ENCODE measurements at places on chromosomes 16 and 17.
A peak's percentile ranks its signal among the peaks of the same experiment; 100 is the strongest.

DNA sequence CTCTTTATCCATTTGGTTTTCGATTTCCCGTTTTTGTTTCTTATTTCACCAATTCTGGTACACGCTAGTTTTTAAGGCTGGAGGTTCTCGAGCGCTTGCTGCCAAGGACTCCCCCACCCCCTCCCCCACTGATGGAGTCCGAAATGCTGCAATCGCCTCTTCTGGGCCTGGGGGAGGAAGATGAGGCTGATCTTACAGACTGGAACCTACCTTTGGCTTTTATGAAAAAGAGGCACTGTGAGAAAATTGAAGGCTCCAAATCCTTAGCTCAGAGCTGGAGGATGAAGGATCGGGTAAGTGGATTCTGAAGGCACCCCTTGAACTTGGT lies 825 bp downstream of the RPTOR start:
- no peak for DNase-seq

GRCh38 chr17:32142038-32142856 lies at the start of gene RHOT1:
RHOT1 (plus strand) TSS chr17:32142502; CDS start chr17:32142693, 191 bp downstream.
- peak; percentile 71 for DNase-seq

DNA sequence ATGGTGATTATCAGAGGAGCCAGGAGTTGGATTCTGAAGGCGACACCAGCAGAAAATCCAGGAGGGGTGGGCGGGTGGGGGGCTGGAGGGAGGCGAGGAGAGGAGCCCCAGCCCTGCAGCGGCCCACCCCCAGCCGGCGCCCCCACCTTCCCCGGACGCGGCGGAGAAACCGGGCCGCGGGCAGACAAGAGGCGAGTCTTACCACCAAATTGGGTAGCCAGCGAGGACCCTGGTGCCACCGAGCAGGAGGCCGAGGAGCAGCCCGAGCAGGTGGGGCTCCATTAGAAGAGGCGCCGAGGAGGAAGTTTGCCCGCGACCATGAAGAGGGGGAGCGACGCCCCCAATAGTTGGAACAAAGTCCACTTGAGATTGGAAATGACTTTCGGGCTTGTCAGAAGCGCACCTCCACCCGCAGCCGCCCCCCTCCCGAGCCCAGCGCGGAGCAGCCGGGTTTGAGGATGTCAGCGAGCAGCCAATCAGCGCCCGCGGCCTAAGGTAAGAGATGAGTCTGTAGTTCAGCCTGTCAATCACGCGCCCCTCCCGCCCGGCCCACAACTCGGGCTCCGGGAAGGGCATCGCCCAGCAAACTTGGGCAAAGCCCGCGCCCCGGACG lies at the start of gene WNT3:
Gene WNT3, minus strand, starts transcription at position 377 of the 613 bp plus-strand sequence. Its CDS starts 95 bp downstream, at position 282.
- no peak for DNase-seq

- DNase-seq = no peak
These were observed at the start of gene ATP2A1 for GRCh38 chr16:28878083-28878926. ATP2A1 (plus strand) TSS chr16:28878488; CDS start chr16:28878672, 184 bp downstream.

GRCh38 chr17:80389011-80389995 lies 25.7 kb upstream of the ENDOV start:
- no peak for DNase-seq

DNA sequence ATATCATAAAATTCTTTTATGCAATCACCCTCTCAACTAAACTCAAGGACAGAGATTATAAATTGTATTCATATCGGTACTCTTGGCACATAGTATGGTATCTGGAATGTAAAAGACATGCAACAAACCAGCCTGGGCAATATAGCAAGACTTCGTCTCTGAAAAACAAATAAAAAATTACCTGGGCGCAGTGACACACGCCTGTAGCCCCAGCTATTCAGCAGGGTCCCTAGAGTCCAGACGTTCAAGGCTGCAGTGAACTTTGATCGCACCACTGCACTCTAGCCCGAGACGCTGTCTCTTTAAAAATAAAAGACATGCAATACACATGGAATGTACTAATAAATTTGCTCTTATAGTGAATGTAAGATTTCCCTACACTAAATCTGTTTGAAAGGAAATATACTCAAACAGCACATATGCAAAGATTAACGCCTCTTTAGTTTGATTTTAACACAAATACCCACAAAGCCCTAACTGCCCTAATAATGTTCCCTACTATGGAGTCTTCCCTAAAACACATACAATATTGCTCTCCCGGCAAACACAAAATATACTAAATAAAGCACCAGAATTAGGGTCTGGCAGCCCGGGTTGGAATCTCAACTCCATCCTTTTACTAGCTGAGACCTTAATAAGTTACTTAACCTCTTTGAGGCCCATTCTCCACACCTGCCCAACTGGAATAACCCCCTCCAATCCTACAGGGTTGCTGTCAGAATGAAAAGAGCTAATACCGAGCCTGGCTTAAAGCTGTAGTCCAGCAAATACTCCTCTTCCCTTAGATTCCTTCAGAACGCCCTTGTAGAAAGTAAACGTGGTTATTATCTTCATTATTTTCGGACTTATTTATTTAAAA lies 1.2 kb downstream of the ABCA5 start:
- DNase-seq = no peak

- DNase-seq = no peak
These were observed 182.6 kb downstream of the C16orf78 start for GRCh38 chr16:49556249-49556605.

- no peak for DNase-seq
These were observed 140.0 kb upstream of the IRX6 start for GRCh38 chr16:55184052-55184451.

DNA sequence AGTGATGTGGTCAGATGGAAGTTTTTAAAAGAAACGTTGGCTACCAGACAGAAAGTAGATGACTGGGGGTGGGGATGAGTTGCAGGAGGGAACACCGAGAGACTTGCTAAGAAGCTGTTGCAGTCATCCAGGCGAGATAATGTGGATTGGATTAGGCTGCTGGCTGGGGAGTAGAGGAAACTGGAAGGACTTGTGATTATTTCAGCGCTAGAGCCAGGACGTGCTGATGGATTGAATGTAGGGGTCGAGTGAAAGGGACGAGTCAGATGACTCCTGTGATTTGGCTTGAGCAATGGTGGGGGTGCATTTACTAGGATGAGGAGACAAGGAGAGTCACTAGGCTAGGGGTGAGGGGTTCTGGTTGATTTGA lies 88.5 kb downstream of the CLEC16A start:
- no peak for DNase-seq

- DNase-seq = no peak
These were observed 287.5 kb upstream of the EEF2KMT start for GRCh38 chr16:5385115-5385514.

DNA sequence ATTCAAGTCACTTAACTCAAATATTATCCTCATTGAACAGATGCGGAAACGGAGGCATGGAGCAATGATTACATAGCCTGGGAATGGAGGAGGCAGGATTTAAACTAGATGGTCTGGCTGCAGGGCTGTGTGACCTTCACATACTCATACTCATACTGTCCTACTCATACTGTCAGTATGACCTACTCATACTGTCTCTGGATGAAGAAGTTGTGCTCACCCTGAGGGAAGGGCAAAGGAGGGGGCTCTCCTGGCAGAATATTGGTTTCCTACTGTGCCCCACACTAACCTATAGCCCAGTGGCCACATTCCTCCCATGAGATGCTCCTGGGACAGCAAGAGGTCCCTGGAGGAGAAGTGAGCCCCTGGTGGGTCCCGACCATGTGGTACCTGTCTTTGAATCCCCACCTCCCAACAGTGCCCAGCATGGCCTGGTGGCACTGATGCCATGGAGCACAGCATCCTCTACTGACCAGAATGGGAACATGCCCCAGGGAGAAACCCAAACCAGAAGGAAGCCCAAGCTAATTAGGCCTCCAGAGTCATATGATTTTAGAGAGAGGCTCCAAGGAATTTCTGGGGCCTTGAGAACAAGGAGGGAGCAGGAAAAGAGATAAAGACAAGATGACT lies 197.3 kb upstream of the SDK2 start:
- peak; percentile 19 for DNase-seq

GRCh38 chr17:61803796-61804195 lies 59.5 kb downstream of the BRIP1 start:
- no peak for DNase-seq

DNA sequence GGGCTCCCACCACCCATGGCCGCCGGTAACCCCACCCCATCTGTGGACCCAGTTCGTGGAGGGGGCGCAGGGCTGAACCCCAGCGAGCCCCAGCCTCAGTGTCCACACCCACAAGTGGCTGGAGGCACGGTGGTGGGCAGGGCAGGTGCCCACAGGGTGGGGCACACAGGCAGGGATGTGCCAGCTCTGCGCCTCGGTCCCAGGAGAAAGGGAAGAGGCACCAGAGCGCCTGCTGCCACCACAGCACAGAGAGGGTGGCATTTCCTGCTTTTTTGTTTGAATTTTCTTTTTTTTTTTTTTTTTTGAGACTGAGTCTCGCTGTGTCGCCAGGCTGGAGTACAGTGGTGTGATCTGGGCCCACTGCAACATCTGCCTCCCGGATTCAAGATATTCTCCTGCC lies 19.0 kb downstream of the ZFPM1 start:
- DNase-seq = no peak

GRCh38 chr16:85346404-85347212 lies 234.3 kb upstream of the CIBAR2 start:
- no peak for DNase-seq

GRCh38 chr17:73400915-73401545 lies 89.2 kb upstream of the CDC42EP4 start:
- DNase-seq = peak; percentile 45

DNA sequence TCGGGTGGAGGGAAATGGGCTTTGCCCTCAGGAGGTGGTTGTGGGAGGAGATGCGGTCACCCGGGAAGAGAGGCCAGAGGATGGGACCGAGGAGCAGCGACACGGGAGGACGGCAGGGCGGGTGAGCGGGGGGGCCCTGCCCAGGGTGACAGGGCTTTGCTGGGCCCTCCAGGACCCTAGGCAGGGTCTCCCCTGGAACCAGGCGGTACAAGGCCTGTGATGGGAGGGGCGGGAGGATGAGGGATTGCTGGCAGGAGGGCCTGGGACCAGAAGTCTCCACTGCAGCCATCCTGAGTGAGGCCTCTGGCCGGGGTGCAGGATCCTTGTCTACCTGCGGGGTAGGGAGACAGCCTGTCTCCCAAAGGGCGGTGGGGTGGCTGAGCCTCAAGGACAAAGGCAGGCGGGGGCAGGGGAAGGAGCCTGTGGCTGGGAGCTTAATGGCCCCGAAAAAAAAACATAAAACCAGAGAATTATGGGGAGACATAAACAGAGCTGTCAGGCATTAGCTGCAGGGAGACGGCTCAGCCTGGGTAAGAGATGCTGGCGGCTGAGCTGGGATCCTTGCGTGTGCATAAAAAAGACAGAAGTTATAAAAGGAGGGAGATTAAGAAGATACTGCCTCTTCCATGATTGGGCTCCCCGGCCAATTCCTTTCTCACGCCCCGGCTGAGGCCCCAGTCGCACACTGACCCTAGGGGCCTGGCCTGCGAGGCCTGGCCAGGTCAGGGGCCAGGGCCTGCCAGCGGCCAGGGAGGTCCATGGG lies 66.7 kb downstream of the SREBF1 start:
- DNase-seq = no peak

- peak; percentile 75 for DNase-seq
These were observed at the start of gene FA2H for GRCh38 chr16:74774223-74775139. FA2H (minus strand) TSS chr16:74774820; CDS start chr16:74774755, 65 bp downstream.

- no peak for DNase-seq
These were observed at the start of gene NOG for GRCh38 chr17:56593646-56594319. NOG (plus strand) TSS chr17:56593699; CDS start chr17:56594224, 525 bp downstream.

DNA sequence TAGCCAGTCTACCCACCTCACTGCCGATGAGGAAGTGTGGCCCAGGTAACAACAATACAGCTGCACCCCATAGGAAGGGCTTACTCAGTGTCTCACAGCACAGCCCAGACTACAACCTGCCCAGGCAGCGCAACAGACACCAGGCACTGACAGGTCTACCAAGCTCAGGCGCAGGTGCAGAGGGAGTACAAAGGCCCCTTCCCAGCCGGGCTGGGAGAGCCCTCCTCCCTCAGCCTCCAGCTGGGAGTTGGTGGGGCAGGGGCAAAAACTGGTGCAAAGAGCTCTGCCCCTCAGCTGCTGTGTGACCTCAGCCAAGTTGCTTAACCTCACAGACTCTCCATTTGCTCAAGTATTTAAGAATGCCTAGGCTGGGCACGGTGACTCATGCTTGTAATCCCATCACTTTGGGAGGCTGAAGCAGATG lies 112.6 kb upstream of the LHX1 start:
- no peak for DNase-seq

- DNase-seq = no peak
These were observed 176.8 kb upstream of the ASIC2 start for GRCh38 chr17:33469911-33470310.

DNA sequence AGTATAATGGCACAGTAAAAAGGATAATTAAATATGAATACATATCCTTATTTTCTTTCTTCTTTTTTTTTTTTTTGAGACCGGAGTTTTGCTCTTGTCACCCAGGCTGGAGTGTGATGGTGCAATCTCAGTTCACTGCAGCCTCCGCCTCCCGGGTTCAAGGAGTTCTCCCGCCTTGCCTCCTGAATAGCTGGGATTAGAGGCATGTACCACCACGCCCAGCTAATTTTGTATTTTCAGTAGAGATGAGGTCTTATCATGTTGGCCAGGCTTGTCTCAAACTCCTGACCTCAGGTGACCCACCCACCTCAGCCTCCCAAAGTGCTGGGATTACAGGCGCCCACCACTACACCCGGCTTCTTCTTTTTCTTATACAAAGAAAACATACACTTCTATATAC lies 12.0 kb downstream of the GABARAPL2 start:
- no peak for DNase-seq

- no peak for DNase-seq
These were observed 2.1 kb downstream of the HCRT start for GRCh38 chr17:42182927-42183734.

DNA sequence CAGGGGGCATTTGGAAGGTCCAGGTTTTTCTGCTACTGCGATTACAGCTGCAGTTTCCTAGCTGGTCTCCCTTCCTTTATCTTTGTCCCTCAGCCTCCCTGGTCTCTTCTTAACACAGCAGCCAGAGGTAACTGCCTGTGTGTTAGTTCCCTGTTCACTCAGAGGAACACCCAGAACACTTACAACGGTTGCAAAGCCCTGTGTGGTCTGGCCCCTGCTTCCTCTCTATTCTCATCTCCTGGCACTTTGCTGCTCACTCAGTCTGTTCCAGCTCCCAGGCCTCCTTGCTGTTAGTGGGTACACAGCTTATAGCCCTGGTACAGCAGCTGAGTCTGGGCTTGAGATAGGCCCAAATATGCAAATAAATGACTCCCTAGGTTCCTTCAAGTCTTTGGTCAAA lies 16.4 kb downstream of the NTN1 start:
- DNase-seq = no peak

GRCh38 chr16:6929868-6930267 lies 402.8 kb upstream of the RBFOX1 start:
- DNase-seq = no peak

GRCh38 chr16:19527161-19527560 lies 3.4 kb downstream of the CCP110 start:
- no peak for DNase-seq

DNA sequence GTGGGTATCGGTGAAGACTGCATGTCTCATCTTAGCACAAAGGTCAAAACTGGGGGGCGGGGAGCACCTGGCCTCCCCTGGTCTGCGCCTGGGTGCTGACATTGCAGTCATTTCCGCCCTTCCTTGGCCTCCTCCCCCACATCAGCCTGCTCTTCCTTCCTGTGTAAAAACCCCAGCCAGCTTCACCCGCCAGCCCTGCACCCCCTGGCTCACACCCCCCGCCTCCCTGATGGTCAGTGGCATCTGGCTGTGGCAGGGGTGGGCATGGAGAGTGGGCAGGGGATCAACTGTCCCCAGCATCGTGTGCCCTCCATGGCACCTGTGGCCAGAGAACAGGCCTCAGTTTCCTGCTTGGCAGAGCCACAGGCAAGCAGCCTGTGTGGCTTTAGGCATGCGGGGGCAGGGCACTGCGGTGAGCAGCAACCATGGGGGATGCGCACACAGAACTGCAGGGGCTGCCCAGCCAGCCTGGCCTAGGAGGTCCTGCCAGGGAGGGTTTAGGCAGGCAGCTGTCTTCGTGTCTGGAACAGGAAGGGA lies 26.5 kb upstream of the LASP1NB start:
- no peak for DNase-seq

Data from NCI-H2107 (cell line).